ENCODE measurements at places on chromosomes 4 and X.

- DNase-seq = no peak
These were observed 247.6 kb downstream of the DCLK2 start for GRCh38 chr4:150325872-150326271.

DNA sequence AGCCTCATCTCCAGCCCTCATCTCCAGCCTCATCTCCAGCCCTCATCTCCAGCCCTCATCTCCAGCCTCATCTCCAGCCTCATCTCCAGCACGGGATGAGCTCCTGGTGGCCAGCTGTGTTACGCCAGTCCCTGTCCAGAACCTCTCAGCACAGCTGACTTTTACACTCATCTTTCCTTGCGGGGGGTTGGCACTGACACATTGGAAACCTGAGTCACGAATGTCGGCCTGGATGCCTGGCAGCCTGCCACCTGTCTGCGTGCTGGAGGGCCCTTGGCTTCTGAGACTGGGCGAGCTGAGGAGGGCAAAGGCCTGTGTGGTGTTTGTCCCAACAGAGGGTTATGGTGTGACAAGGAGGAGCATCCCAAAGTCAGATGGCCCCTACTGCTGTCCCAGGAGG, 66.1 kb upstream of the HGFAC start:
- DNase-seq = no peak

GRCh38 chr4:100823993-100824323, 306.1 kb upstream of the EMCN start:
- no peak for DNase-seq

DNA sequence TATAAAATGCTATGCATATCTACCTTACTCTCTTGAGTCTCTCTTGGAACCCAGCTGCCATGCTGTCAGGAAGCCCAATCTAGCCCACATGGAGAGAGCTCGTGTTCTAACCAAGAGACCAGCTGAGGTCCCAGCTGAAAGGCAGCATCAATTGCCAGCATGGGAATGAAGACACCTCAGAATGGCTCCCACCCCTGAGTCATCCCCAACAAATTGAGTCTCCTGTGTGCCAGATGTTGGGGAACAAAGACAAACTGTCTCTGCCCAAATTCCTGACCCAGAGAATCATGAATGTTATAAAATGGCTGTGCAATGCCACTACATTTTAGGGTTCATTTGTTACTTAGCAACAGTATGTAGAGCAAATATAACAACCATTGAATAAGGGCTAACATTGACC, 105.2 kb upstream of the STX18 start:
- DNase-seq = no peak

DNA sequence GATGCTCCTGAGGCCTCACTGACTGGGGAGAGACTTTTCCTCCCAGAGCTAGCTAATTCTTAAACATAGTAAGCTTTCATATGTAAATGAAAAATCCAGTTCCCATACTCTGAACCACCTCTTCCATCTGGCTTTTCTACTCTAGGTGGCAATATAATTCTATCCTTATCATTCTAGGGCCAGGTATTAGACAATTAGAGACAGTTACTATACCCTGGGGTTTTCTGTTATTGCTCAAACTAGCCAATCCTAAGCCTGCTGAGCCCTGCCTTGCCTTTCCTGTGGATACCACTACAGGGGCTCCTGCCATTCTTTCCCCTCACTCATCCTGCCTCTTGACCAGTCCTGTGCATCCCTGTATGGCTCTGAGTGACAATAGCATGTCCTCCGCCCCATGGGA, 552.0 kb downstream of the STIM2 start:
- no peak for DNase-seq

DNA sequence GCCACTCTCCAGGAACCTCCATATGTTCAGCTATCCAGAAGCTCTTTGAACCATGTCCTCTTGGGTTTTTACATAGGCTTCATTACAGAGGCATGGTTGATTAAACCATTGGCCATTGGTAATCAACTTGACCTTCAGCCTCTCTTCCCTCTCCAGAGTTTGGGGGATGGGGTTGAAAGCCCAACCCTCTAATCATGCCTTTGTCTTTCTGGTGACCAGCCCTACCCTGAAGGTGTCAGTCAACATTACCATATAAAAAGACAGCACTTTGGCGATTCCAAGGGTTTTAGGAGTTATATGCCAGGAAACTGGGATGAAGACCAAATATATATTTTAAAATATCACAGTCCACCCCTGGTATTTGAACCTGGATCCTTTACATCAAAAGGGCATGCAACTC, 222.5 kb downstream of the CHIC1 start:
- DNase-seq = no peak

- DNase-seq = no peak
These were observed 192.6 kb downstream of the FRMPD4 start for GRCh38 chrX:12330841-12331240.
